ENCODE measurements at places on chromosomes 1 and 21. TPM values are rescaled to one million over a fixed set of nuclear protein-coding genes. Genes with fewer than 3 reads are reported as not detected.

CTSE gene
- total RNA-seq = not detected

GRCh38 chr1:169094897-169095569 is 11.5 kb upstream of the ATP1B1 start:
- DNase-seq = no peak

BEND5 gene
- not detected for total RNA-seq

ARMH1 gene
- not detected for total RNA-seq

DNA sequence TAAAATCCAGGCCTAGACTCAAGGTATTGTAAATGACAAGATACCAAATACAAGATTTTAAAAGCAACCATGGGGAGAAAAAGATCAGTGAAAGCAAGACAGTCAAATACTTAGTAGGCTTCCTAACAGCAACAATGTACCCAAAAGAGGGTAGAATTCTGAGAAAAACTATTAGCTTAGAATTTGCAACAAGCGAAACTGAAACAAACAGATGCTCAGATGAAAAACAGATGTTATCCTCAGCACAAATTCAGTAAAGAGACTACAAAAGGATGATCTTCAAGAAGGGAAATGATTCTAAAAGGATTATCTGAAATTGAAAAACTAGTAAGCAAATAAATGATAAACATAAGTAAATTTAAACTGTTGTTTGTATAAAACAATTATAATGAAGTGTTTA is 40.0 kb downstream of the PDC start:
- no peak for DNase-seq

GRCh38 chr21:46128106-46128932 is 27.1 kb downstream of the FTCD start:
- no peak for DNase-seq

- no peak for DNase-seq
These were observed 150.8 kb upstream of the SGIP1 start for GRCh38 chr1:66383168-66383567.

SPATA17 gene
- not detected for total RNA-seq

GRCh38 chr21:15289896-15290841 is 225.4 kb upstream of the NRIP1 start:
- no peak for DNase-seq

Data from SJSA1 (cell line).